ENCODE measurements at places on chromosomes 4 and X.

- DNase-seq, result no peak
These were observed 32.6 kb upstream of the STOX2 start for GRCh38 chr4:183872531-183872930.

DNA sequence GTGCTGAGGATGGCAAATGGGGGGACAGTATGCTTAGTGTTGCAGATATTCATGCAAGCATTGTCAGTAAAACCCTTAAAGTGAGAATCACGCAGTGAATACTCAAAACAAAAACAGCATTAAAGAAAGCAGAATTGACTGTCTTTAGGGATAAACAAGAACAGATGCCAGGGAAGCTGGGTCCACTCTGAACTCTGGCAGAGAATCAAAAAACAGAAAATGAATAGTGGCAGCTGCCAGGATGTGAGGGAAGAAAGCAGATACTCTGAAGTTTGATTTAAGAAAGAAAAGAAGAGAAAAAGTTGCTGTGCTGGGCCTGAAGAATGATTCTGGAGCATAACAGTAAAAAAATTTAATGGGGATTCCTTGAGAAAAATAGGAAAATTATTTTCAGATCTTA is 131.5 kb downstream of the GABRA2 start:
- DNase-seq, result no peak

GRCh38 chr4:169084954-169085353 is 74.9 kb upstream of the CBR4 start:
- no peak for DNase-seq

DNA sequence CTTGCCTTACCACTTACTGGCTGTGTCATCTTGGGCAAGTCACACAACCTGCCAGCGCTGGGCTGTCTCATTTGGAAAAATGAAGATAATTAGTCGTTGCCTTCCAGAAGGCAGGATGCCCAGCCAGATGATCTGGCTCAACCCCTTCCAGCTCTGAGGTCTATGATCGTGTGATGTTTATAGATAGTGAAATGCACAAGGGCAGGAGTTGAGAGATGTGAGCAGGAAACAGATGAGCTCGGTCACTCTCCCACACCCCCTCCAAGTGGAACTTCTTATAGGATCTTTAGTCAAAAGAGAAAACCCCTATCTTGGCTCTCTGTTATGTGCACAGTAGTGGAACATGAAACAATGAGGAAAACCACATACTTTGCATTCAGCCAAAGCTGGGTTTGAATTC is 336.8 kb upstream of the PPARGC1A start:
- no peak for DNase-seq

GRCh38 chr4:73674451-73674919 is 54.2 kb upstream of the RASSF6 start:
- DNase-seq, result no peak

- no peak for DNase-seq
These were observed 144.4 kb downstream of the GLRA2 start for GRCh38 chrX:14673764-14674163.

- no peak for DNase-seq
These were observed 27.6 kb downstream of the ARFIP1 start for GRCh38 chr4:152807294-152807829.

DNA sequence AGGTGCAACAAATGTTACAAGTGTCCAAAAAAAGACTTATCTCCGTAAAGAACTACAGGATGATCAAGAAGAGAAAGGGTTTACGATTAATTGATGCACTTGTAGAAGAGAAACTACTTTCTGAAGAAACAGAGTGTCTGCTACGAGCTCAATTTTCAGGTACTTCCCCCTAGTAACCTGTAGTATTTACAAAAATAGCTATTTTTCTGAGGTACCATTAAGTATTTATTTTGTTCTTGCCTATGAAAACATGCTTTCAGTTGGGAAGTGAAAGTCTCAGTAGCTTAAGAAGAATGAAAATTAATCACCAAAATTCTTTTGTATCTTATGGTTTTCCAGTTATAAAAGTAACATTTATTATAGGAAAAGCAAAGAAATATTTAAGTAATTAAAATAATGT is 5.9 kb downstream of the THAP9 start:
- no peak for DNase-seq

GRCh38 chr4:146210890-146211289 is 3.4 kb upstream of the REELD1 start:
- DNase-seq, result no peak

- no peak for DNase-seq
These were observed 27.9 kb downstream of the CAMK2D start for GRCh38 chr4:113733685-113734084.

GRCh38 chrX:7552760-7553159 is 290.2 kb upstream of the VCX start:
- no peak for DNase-seq
